ENCODE measurements at places on chromosomes 16 and 17.

- no peak for DNase-seq
Observed at GRCh38 chr16:2485811-2486507, 11.0 kb downstream of the TBC1D24 start.

- DNase-seq, result no peak
Observed at GRCh38 chr17:4587803-4588202, 3.5 kb downstream of the SMTNL2 start.

GRCh38 chr17:28841901-28842281, 699 bp downstream of the FAM222B start:
- DNase-seq, result no peak

DNA sequence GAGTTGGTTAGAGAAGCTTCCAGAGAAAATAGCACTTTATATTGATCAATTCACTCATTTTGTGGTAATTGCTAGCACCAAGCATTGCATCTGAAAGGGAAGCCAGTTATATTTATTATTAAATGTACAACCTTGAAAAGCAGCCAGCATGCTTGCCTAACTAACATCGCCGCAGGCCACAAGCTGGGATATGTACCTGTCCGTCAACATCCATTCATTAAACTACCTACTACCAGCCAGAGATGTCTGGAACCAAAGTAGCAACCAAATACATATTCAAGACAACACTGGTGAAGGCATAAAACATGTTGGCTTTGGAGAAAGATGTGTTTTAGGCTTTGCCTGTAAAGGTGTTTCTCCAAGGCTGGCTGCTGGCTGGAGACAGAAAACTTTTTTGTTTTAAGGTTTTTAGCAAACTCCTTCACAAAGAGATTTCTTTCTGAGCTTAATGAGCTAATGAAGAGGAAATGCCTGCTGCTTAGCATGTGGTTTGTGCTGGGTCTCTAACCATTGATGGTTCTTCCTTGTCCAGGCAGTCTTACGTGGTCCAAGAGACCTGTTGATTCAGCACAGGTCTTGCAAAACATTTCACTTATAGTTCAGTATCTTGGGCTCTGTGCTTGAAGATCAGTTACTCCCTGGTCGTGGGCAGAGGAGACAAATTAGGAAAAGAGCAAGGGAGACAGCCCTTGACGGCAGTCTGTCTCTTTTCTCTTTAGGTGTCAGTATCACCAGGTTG, 3.1 kb downstream of the ITPRIPL2 start:
- DNase-seq, result no peak

- DNase-seq, result no peak
Observed at GRCh38 chr17:68777243-68777855, 176.2 kb upstream of the FAM20A start.

Data from NCI-H187 (cell line).